ENCODE measurements at places on chromosomes 11 and 22. TPM values are rescaled to one million over a fixed set of nuclear protein-coding genes. Genes with fewer than 3 reads are reported as not detected.
A peak's percentile ranks its signal among the peaks of the same experiment; 100 is the strongest.

SEPTIN3 gene
- 0.39 TPM for polyA plus RNA-seq

- DNase-seq: no peak
- no peaks in the 10 kb centered on the region for H3K4me1 ChIP-seq
- H3K27ac ChIP-seq: no peak overlapping the region
These were observed 26.6 kb downstream of the RELT start for GRCh38 chr11:73402834-73403185.

GRCh38 chr22:19048531-19048930 is 73.7 kb downstream of the DGCR2 start:
- DNase-seq: no peak
- no peak overlapping the region for H3K27ac ChIP-seq
- no peak overlapping the region for H3K4me3 ChIP-seq
- peaks cover 91% of the 10 kb centered on the region for H3K36me3 ChIP-seq
- no peaks in the 10 kb centered on the region for H3K4me1 ChIP-seq
- H3K27me3 ChIP-seq: no peaks in the 10 kb centered on the region

DNA sequence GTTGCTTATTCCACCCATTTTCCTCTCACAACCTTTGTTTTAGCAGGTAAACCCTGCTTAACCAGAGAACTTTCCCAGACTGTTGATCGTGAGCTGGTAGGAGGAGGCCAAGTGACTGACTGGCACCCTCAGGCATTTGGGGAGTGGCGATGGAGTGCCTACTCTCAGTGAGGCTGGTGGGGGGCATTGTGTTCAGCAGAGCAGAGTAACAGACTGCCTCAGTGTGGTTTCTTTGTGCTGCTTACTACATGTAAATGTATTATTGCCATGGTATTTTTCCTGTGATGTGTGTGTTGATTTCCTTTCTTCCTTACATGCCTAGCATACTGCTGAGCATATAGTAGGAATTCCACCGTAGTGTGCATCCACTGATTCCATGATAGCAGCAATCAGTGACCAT is 2.6 kb downstream of the MARK2 start:
- no peak overlapping the region for H3K27ac ChIP-seq
- peaks cover 35% of the 10 kb centered on the region for H3K36me3 ChIP-seq
- no peak for DNase-seq
- peak overlapping the region; percentile 94 for H3K4me3 ChIP-seq
- H3K4me1 ChIP-seq: peaks cover 60% of the 10 kb centered on the region

DNA sequence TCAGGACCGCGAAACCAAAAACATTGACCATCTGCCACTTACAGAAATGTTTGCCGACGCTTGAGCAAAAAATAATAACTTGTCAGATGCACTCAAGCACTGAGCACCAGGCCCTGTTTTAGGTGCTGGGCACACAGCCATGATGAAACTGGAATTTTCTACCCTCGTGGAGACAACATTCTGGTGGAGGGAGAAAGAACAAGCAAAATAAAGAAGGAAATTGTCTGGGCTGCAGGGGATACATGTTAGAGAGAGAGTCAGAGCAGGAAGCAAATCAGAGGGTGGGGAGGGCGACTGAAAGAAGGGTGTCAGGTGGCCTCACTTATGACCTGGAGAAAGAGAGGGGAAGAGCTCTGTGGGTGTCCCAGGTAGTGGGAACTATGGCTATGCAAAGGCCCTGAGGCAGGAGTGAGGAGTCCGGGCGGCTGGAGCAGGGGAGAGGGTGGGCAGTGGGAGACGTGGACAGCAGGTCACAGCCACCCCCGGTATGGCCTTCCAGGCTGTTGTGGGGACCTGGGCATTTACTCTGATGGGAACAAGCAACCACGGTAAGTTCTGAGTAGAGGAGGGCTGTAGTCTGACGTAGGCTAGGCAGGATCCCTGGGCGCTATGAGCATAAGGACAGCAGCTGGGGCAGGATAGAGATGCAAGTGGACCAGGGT is 78.8 kb downstream of the MYEOV start:
- H3K4me3 ChIP-seq: no peak overlapping the region
- H3K27ac ChIP-seq: no peak overlapping the region
- H3K36me3 ChIP-seq: no peaks in the 10 kb centered on the region
- H3K27me3 ChIP-seq: no peaks in the 10 kb centered on the region
- no peaks in the 10 kb centered on the region for H3K4me1 ChIP-seq

- H3K36me3 ChIP-seq: peaks cover 5% of the 10 kb centered on the region
- no peaks in the 10 kb centered on the region for H3K27me3 ChIP-seq
- peak overlapping the region; percentile 72 for H3K27ac ChIP-seq
- DNase-seq: no peak
- H3K4me1 ChIP-seq: peaks cover 49% of the 10 kb centered on the region
These were observed 10.4 kb downstream of the MPZL3 start for GRCh38 chr11:118241764-118242098.

- H3K27ac ChIP-seq: peak overlapping the region; percentile 93
- peaks cover 99% of the 10 kb centered on the region for H3K4me1 ChIP-seq
These were observed 22.2 kb downstream of the PTPRJ start for GRCh38 chr11:48002561-48002960.

- H3K4me1 ChIP-seq: no peaks in the 10 kb centered on the region
- no peaks in the 10 kb centered on the region for H3K27me3 ChIP-seq
- H3K4me3 ChIP-seq: no peak overlapping the region
- no peak for DNase-seq
- H3K27ac ChIP-seq: no peak overlapping the region
- H3K36me3 ChIP-seq: no peaks in the 10 kb centered on the region
These were observed 138.0 kb upstream of the POU2AF2 start for GRCh38 chr11:111107501-111107900.

GRCh38 chr22:42270176-42270509 is 310 bp downstream of the TCF20 start:
- no peak overlapping the region for H3K4me3 ChIP-seq
- peak overlapping the region; percentile 85 for H3K27ac ChIP-seq
- no peak for DNase-seq
- no peaks in the 10 kb centered on the region for H3K36me3 ChIP-seq
- no peaks in the 10 kb centered on the region for H3K27me3 ChIP-seq

ME3 gene
- 0.38 TPM for polyA plus RNA-seq

DNA sequence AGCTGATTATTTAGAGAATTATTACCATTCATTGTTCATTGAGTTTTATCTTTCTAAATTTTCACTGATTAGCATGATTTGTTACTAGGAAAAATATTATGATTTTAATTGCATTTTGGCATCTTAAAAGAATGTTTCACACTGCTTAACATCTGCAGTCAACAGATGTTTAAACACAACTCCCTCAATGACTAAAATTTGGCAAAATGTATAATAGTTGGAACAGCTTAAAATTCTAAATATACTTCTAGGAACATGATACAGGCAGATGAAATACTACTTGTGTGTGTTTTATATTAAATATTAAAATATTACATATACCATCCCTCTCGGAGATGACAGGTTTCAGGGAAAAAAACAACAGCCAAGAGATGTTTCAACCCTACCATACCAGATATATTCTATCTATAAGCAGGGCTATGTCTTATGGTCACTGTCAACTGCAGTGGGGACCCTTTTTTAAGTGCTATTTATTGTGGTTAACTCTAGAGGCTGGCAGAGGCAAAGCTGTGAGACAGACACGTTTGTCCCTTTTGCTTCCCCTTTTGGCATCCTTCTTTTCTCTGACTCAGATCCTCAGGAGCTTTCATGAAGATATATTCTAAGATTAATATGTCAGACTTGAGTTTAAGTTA is 81.9 kb downstream of the BDNF start:
- DNase-seq: no peak
- H3K27ac ChIP-seq: no peak overlapping the region
- no peaks in the 10 kb centered on the region for H3K27me3 ChIP-seq

GRCh38 chr11:112605093-112605666 is 344.5 kb upstream of the PLET1 start:
- H3K27ac ChIP-seq: no peak overlapping the region
- DNase-seq: no peak
- H3K27me3 ChIP-seq: peaks cover 3% of the 10 kb centered on the region
- no peaks in the 10 kb centered on the region for H3K4me1 ChIP-seq

DNA sequence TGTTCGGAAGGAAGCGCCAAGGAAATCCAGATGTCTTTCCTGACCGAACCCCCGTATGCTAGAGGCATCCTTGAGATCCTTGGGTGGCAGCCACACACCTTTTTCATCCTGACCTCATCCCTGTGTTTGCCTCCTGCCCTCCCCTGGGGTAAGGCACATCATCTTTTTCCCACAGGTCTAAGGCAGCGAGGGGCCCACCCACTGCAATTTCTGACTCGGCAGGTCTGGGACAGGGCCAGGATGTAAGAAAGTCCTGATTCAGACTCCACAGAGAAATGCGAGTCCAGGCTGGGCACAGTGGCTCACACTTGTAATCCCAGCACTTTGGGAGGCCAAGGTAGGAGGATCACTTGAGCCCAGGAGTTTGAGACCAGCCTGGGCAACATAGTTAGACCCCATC is 10.5 kb downstream of the ZMAT5 start:
- H3K36me3 ChIP-seq: no peaks in the 10 kb centered on the region
- H3K27me3 ChIP-seq: no peaks in the 10 kb centered on the region
- H3K4me3 ChIP-seq: no peak overlapping the region
- DNase-seq: no peak

DNAJB7 gene
- polyA plus RNA-seq: 0.22 TPM

DNA sequence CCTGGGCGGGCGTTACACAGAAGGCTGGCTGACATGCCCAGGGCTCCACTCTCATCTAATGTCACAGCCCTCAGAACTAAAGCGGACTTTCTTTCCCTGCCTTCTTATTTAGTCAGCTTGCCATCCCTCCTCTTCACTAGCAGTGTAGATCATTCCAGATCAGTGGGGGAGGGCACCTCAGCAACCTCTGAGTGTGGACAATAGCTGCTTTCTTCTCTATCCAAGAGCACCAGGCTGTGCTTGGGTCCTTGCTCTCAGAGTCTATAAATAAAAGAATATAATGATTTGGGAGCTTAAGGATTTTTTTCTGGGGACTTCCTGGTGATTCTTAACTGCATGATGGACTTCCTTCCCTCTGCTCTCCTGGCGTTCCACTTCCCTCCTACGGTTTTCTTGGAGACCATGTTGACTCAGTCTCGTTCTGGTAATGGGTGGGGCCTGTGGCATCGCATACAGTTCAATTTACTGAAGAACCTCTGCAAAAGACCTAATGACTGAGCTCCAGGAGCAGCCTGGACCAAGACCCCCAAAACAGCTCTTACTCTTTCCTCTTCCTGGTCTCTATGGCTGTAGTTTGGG is 2.9 kb upstream of the HMBS start:
- no peak overlapping the region for H3K27ac ChIP-seq
- peaks cover 51% of the 10 kb centered on the region for H3K36me3 ChIP-seq
- H3K4me3 ChIP-seq: no peak overlapping the region

OR4C6 gene
- polyA plus RNA-seq: not detected

FAM181B gene
- not detected for polyA plus RNA-seq

- DNase-seq: no peak
- H3K27ac ChIP-seq: no peak overlapping the region
- no peaks in the 10 kb centered on the region for H3K27me3 ChIP-seq
- no peaks in the 10 kb centered on the region for H3K36me3 ChIP-seq
- H3K4me1 ChIP-seq: no peaks in the 10 kb centered on the region
These were observed 1021.4 kb downstream of the BRD1 start for GRCh38 chr22:48806227-48806781.

DNA sequence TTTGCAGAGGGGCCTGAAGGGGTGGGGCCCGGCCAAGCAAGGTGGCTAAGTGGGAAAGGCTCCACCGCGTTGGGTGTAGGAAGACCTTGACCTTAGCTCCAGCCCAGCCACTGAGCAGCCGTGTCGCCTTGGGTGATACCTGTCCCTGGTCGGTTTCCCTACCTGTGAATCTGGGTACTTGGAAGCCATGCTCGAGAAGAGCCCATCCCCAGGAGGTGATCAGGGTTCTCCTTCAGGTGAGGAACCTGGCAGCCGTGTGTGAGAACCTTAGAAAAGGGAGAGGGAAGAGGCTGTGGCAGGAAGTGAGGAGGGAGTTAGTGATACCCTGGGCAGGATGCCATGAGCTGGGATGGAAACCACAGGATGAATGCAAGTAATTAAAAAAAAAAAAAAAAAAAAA is 21.6 kb downstream of the PPARA start:
- no peak overlapping the region for H3K27ac ChIP-seq
- no peak for DNase-seq
- H3K4me3 ChIP-seq: no peak overlapping the region
- no peaks in the 10 kb centered on the region for H3K27me3 ChIP-seq

DNA sequence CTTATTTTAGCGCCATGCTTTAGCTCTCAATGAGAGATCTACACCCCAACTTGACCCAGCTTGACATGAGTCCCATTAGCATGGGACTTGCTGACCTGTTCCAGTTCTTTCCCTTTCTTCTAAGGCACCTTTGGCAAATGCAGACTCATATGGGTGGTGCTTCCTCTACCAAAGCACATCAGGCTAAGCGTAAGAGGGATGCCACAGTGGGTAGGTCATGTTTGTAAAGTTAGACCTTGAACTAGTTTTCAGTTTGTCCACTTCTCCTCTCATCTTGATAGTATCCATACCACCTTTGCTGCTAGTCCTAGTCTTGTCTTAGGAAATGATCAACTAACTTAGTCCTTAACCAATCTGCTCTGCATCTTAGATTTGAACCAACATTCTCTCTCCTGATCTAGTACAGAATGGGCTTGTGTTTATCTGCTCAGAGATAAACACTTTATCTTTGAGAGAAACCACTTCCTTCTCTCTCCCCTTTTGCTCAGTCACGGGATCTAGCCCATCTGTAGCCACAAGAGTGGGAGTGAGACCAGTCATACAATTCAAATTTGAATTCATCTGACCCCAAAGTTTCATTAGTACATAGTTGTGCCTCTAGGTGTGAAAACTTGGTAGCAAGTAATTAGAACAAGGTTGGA is 72.1 kb upstream of the CD44 start:
- peaks cover 21% of the 10 kb centered on the region for H3K4me1 ChIP-seq
- H3K27me3 ChIP-seq: no peaks in the 10 kb centered on the region
- DNase-seq: no peak
- H3K4me3 ChIP-seq: peak overlapping the region; percentile 68

GRCh38 chr22:22785316-22786065 is 102.1 kb upstream of the IGLL5 start:
- no peak overlapping the region for H3K4me3 ChIP-seq
- no peak for DNase-seq
- peaks cover 36% of the 10 kb centered on the region for H3K4me1 ChIP-seq
- no peaks in the 10 kb centered on the region for H3K36me3 ChIP-seq
- H3K27me3 ChIP-seq: no peaks in the 10 kb centered on the region
- H3K27ac ChIP-seq: no peak overlapping the region

GRCh38 chr11:78319453-78319955 is 98.1 kb downstream of the GAB2 start:
- no peaks in the 10 kb centered on the region for H3K27me3 ChIP-seq
- DNase-seq: no peak
- H3K27ac ChIP-seq: no peak overlapping the region
- no peak overlapping the region for H3K4me3 ChIP-seq

DNA sequence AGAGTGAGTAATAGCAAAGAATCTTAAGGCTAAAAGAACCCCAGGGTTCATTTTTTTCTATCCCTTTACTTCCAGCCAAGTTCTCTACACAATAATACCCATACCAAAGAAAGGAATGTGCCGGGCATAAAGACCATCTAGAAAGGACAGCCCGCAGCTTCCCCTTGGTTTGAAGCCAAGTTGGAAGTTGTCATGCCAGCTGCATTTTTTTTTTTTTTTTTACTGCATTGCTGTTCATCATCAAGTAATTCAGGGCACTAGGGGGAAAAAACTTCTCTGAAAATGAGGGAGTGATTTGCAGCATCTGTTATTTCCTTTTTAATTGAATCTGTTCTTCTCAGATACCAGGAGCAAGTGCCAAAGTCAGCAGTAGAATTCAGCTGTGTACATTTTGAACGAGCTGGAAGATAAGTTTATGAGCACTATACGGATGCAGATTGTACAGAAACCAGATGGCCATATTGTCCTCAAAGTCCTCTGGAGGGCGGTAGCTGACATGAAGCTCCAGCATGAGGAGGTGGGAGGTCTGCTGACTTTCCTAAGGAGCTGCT is 56.4 kb downstream of the UBASH3B start:
- H3K27me3 ChIP-seq: no peaks in the 10 kb centered on the region
- peaks cover 3% of the 10 kb centered on the region for H3K4me1 ChIP-seq
- peaks cover 5% of the 10 kb centered on the region for H3K36me3 ChIP-seq
- H3K27ac ChIP-seq: no peak overlapping the region
